ENCODE measurements at places on chromosomes 5 and 9.

- DNase-seq: peak; percentile 34
Measured at GRCh38 chr5:142432369-142432863, 107.6 kb upstream of the SPRY4 start.

GRCh38 chr5:117188211-117188610, 613.6 kb upstream of the SEMA6A start:
- DNase-seq: no peak

DNA sequence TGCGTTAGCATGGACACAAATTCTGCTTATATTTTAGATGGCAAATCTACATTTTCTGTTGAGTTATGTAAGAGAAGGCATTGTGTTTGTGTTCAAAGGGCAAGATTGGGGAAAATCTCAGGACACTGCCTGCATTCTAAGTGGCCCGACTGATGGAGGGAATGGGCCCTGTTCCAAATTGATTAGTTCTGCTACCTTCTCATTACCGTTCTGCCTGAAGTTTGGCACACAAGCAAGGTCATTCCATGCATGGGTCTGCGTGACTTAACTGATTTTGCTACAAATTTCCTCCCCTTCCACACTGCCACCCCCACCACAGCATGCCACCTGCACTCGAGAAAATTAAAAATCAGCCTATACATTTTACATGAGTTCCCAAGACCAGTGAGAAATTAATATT, 409.9 kb downstream of the BRINP1 start:
- no peak for DNase-seq

DNA sequence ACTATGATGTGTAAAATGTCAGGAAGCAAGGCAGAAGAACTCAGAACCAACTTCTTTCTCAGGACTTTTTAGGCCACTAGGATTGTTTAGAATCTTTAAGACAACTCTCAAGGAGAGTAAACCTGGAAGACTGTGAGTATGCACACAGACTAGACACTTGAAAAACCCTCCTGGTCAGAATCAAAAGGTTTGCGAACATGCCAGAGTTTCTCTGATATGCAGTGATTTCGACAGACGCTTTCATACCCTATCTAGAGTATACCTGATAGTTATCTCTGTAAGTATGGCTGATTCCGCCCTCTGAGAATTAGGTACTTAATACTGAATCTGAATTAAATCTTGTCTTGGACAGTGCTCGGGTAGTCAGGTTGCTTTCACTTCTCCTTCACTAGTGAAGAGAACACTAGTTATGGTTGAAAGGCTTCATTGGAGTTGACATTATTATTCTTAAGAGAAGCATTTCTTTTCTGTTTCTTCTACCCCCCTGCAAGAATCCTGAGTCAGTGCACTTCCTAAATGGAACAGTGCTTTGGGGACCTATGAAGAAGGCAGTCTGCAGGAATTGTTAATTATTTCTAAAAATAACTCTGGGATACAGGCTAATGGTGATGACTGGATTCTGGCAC, 158.1 kb downstream of the HACD4 start:
- no peak for DNase-seq

DNA sequence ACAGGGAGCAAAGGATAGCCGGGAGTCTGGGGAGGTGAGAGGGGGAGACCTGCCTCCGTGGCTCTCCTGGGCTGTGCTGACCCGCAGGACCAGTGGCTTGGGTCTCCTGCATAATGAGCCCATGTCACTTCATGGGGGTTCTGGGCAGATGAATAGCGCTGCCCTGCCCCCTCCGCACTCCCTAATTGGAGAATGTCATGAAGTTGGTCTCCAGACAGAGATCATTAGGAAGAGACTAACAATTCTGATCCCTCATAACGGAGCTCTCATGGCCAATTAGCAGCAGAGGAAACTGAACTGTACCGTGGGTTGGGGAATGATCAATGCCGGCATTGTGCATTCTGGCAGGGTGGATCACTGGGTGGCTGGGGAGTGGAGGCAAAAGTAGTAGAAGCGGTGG, 186.1 kb downstream of the FSTL4 start:
- no peak for DNase-seq

DNA sequence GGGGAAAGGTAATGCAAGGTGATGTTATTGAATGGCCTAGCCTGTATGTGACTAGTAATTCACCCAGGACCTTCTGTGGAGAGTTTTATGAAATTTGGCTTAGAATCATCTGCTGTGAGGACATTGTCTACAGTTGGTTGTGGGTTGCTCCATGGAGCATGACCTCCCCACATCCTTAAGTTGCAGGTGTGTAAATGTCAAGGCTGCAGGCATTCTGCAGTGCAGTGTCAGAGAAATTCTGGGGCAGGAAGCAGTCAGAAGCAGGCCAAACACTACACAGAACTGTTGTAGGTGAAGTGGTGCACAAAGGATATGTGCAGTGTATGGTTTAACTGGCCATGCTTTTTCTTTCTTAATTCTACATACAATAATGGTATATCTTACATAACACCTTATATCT, 588.3 kb downstream of the EBF1 start:
- DNase-seq: peak; percentile 24

GRCh38 chr5:54363669-54364068, 53.3 kb upstream of the ARL15 start:
- no peak for DNase-seq

DNA sequence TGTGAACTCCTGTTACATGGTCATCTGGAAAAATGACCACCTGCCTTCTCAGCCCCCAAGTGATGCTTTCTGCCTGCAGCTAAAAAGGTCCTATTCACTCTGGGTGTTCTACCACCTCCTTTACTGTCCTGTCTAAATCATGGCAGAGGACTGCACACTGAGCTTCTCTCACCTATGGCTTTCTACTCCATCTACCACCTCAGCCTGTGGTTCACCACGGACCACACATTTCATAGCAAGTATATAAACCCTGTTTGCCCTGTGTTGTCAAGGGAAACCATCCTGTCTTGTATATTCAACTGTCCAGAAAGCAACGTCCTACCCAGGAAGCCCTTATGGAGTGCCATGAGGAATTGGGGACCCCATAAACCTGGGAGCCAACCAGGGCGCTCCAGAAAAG, 167.4 kb upstream of the ITGA1 start:
- DNase-seq: no peak

- no peak for DNase-seq
Measured at GRCh38 chr9:556199-556598, 285.3 kb upstream of the DMRT1 start.

DNA sequence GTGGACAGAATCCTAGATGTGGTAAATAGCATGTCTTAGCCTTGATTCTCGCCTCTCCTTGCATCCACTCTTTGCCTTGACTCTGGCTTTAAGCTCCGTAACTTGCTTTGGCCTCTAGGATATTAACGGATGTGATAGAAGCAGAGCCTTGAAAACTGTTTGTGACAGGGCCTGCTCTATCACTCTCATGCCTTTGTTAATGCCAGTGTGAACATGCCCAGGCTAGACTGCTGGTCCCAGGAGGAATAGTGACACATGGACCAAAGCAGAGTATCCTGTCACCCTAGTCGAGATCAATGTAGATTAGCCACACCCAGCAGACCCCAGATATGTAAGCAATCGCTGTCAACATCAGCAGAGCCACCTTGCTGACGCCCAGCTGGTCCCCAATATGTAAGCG, 109.9 kb upstream of the C9orf72 start:
- DNase-seq: no peak

DNA sequence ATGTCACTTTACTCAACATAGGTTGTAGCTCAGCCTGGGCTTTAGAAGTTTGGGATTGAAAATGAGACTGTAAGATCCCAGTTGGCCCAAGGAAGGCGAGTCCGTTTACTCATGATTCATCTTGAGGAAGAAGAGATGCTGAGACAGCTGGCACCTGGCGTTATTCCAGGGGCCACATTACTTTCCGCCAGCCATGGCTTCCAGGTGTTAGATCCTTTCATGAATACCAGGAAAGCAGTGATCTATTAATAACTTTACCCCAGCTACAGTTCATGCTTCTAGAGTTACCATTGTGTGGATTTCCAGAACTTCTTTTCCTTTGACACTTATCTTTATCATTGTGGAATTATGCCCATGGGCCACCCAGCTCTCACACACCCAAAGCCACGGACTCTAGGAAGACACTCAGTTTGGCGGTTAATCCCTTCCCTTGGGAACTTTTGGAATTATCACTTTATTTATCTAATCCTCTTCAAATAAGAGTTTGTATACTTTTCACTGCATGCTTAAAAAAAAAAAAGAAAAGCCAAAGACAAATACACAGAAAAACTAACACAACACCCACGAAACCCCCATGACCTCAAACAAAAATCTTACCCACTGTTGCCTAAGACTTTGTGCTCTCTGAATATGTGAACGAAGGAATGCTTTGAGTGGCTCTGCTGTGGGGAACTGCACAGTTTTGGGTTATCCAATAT, 26.9 kb downstream of the RAI14 start:
- no peak for DNase-seq

DNA sequence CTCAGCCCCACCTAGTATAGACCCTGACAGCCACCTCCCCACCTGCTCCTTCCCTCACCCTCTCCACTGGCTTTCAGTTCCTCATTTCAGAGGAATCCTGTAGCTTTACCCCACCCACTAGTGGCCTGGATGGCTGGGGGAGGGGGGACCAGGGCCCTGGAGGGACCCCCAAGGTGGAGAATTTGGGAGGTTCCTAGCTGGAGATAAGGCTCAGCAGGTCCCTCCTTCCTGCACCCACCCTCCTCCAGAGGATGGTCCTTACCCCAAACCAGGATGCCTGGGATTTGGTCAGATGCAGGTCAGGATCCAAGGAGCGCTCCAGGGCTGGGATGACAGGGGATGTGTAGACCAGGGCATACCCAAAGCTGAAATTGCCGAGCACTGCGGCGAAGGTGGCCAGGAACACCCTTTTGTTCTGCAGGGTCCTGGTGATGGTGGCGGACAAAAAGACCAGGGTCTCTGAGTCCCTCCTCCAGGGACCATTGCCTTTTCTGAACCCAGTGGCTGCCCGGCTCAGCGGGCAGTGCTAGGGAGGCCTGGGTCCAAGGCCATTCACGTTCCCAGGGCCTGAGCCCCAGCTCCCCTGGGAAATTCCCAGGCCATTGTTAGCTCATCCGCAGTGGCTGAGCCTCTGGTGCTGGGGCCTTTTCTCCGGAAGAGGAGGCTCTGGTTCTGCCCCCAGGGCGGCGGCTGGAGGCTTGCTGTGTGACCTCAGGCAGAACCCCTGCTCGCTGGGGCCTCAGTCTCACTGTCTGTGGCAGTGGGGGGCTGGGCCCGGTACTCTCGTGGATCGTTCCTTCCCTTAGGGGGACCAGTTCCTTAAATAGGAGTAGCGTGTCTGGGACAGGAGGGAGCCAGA, 678 bp downstream of the SLC2A6 start:
- DNase-seq: peak; percentile 63

- no peak for DNase-seq
Measured at GRCh38 chr9:107054146-107054545, 191.2 kb downstream of the ZNF462 start.

DNA sequence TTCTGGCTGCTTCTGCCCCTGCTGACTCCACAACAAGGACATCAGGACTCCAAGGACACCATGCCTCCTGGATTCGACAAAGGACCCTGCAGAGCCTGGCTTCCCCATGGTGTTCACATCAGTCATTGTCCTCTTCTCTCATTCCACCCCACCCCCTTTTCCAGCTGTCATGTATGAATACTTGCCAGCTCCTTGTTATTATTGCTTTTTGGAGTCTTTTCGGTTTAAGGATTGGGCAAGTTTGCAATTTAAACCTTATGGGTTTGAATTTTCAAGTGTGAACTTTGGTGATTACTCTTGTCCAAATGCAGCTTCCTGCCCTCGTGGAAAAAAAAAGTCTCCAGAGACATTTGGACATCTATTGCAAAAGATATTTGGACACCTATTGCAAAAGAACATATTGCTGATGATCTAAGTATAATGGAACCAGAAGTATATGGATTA, 14.2 kb upstream of the LVRN start:
- DNase-seq: no peak

GRCh38 chr5:39249069-39249468, 29.7 kb upstream of the FYB1 start:
- DNase-seq: no peak

DNA sequence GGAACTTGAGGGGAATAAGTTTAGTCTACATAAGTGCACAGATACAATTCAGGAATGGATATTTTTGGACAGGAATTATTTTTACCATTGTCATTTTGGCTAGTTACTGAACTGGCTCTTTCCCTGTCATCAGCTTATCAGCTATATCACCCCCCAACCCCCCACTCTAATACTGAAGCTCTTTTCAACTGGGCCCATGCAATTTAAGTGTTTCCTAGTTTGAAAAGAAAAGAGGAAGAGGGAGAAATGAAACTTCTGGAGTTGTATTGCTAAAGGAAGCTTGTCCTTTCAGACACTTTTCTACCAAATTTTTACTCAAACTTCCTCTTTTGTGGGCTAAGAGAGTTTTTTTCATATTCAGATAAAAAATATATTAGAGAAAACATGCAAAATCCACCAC, 18.5 kb upstream of the TIMD4 start:
- DNase-seq: no peak

- DNase-seq: no peak
Measured at GRCh38 chr5:14357851-14358250, 214.7 kb downstream of the TRIO start.

DNA sequence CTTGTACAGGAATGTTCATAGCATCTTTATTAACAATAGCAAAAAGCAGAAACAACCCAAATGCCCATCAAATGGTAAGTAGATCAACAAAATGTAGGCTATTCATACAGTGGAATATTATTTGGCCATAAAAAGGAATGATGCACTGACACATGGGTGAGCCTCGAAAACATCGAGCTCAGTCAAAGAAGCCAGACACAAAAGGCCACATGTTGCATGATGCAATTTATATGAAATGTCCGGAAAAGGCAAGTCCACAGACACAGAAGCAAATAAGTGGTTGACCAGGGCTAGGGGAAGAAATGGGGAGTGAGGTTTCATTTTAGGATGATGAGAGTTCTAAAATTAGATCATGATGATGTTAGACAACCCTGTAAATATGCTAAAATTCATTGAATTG, 16.5 kb upstream of the SLC2A8 start:
- DNase-seq: no peak

DNA sequence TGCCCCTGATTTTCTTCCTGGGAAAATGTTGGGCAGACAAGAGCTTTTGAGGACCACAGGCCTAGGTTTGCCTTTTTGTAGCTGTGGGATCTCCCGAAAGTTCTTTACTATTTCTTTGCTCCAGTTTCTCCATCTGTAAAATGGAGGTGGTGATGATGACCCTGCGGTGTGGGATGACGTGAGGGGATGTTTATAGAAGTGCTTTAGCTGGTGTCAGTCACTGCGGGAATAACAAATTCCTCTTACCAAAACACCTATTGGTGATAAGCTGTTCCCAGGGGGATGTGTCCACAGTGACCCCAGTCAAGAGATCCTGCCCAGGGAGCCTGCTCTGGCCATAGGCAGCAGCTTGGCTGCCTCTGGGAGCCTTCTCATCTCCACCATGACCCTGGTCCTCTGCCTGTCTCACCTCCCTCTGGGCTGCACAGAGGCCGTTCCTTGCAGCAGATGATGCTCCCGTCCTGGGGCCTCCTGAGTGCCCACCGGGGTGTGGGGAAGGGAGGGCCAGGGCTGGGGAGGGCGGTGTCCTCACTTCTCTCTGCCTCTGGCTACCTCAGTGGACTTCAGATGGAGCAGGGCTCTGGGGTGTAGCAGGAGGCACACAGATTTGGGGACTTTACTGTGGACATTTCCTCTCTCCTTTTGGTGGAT, 77.2 kb downstream of the COL15A1 start:
- DNase-seq: no peak

Data from GM10248 (cell line).